ENCODE measurements at places on chromosomes 7 and 10. TPM values are rescaled to one million over a fixed set of nuclear protein-coding genes. Genes with fewer than 3 reads are reported as not detected.

DNA sequence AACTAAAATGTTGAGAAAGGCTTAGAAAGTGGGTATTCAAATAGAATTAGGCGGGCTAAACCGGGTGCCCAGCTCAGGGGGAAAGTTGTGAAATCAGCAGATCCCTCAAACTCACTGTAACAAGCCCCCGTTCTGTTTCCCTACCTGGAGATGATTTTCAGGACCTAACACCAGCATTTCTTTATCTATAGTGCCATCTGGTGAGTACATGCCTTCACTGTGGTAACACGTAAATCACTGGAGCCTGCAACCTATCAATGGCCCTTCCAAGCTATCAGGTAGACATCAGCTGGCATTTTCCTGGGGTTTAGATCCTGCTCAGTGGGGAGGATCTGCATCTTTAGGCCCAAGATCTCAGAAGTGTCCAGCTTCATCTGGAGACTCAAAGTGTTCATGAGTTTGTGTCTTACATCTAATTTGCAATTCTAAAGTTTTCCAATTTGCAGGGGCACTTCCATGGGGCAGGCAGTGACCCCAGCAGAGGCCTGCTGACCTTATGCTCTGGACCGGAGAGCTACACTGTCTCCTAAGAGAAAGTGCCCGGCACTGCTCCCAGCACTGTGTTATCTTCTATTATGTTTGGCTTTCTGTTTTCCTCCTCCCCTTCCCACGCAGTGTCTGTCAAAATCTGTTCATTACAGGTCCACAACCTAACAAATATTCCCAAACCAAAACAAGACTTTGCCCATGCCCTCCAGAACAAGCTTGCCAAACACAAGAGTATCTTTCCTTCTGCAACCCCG, 132.5 kb downstream of the LSM5 start:
- DNase-seq = no peak

GRCh38 chr7:49780953-49781352, 7.5 kb downstream of the VWC2 start:
- no peak for DNase-seq

DNA sequence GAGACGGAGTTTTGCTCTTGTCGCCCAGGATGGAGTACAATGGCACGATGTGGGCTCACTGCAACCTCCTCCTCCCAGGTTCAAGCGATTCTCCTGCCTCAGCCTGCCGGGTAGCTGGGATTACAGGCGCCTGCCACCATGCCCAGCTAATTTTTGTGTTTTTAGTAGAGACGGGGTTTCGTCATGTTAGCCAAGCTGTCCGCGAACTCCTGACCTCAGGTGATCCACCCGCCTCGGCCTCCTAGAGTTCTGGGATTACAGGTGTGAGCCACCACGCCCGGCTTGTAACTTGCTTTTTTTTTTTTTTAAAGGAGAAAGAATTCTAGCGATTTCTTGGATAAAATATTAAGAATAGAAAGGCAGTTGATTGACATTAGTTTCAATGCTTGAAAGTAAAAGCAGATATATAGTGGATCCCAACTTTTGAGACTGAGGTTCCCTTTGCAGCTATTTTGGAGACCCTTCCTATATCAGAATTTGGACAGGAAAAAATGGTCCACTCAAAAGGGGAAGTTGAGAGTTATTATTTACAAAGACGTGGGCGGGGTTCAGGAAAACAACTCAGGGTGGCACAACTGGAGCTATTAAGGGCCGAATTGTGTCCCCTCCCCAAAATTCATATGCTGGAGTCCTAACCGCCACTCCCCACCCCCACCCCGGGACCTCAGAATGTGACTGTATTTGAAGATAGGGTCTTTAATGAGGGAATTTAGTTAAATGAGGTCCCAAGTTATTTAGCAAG, 1.3 kb upstream of the ERCC6 start:
- no peak for DNase-seq

GRCh38 chr10:133379801-133380666, 972 bp downstream of the PAOX start:
- no peak for DNase-seq

DNA sequence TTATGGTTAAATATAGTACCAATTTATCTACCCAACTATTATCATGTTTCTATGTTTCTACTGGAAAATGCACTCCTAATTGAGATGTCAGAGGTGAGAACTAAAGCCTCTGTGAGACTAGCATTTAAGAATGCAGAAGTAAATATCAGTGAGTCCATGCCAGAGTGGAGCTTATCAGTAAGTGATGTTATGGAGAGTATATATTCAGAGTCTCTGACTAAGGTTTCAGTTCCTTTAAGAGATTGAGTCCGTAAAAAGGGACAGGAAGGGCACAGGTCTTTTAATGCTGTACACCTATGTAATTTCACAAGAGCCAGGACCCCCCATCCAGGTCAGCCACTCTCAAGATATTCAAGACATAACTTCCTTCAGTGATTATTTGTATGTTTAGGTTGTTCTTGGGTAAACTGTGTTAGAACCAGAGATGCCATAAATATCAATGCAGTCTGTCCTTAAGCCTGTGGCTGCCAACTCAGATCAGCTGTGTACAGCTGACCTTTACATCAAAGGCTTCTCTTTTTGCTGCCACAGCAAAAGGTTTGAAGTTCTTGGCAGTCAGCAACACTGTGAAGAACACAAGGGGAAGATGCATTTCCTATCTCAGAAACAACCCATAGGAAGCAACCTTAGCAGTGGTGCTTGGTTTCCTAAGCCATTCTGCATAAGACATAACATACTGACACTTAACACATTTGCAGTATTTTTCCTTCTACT, 244.8 kb downstream of the BICC1 start:
- DNase-seq = no peak

- no peak for DNase-seq
Measured at GRCh38 chr10:82160307-82160706, 285.3 kb downstream of the NRG3 start.

The PVRIG gene
- polyA plus RNA-seq = 8.5 TPM

The CFAP69 gene
- polyA plus RNA-seq = 19.5 TPM

The H2BK1 gene
- not detected for polyA plus RNA-seq

The AGBL3 gene
- polyA plus RNA-seq = 10.9 TPM

The CACNA2D1 gene
- 25.9 TPM for polyA plus RNA-seq

Measured in left renal pelvis (tissue), 4 donors.